Dorsolateral prefrontal cortex (tissue), 122 donors: ENCODE measurements at places on chromosomes 12 and 14.

DNA sequence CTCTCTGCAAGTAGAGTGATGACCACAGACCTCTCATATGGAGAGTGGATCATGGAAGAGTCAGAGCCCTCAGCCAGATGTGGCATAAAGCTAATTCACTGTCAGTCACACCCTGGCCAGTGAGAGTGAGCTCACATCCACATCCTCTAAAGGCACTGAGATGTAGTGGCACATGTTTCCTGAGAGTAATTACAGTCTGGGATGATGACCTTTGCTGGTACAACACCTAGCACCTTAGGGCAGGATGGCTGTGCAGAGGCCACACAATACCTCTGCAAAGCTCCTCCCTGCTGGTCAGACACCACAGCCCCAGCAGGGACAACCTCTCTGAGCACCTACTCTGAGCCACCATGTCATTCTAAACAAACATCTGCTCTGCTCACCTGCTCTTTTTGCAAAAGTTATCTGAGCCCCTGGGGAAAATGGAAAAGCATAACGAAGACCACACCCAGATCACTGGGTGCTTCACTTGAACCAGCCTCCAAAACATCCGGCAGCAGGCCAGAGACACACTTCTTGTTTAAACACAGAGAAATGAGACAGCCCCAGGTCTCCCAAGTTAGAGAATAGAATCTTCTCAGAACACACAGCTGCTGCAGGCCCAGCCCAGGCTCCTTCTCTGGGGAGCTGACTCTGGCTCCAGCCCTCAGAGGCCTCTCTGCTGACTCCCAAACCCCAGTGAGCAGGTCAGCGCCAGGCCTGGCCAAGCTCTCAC is 30.3 kb downstream of the PITPNM2 start:
- DNase-seq = no peak

- DNase-seq = no peak
Observed at GRCh38 chr12:52713960-52714886, 10.9 kb upstream of the KRT77 start.

DNA sequence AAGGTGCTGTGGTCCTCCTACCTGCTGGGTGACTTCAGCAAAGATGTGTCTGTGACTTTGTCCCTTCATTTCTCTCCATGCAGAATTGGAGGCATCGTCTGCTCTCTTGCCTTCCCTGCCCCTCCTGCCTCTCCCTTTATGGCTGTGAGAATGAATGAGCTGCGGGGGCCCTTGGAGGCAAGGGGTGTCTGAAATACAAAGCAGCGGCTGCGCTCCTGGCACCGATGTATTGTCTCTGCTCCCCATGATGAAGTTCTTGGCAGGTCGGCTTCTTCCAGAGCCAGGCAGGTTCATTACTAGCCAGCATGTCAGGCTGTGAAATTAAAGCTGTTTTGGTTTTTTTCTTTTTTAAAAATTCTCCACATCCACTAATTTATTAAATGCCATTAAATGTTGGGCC is 194.5 kb downstream of the TSPAN9 start:
- no peak for DNase-seq

GRCh38 chr12:105705765-105706164 is 375.3 kb downstream of the C12orf75 start:
- peak; percentile 71 for DNase-seq

- DNase-seq = no peak
Observed at GRCh38 chr12:240566-240965, 22.1 kb downstream of the SLC6A13 start.

- DNase-seq = no peak
Observed at GRCh38 chr12:116138364-116138763, 139.1 kb downstream of the MED13L start.

DNA sequence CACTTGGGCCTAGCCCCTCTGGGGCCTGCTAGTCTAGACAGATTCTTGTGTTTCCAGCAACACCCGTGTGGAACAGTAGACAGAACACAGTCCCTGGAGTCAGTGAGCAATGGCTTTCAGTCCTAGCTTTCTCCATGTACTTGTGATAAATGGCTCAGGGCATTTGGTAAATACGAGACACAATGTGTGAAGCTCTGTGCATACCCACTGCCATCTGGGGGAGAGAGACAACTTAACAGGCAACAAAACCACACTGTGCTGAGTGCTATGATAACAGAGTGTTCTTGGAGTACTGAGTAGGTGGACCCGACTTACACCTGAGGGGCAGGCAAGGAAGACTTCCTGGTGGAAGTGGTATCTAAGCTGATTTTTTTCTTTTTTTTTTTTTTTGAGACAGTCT is 86.3 kb upstream of the TBX3 start:
- no peak for DNase-seq

GRCh38 chr12:12201274-12201758 is 65.5 kb downstream of the LRP6 start:
- no peak for DNase-seq

GRCh38 chr12:117111386-117111785 is 12.2 kb upstream of the TESC start:
- no peak for DNase-seq
